ENCODE measurements at places on chromosomes 7 and 10.

GRCh38 chr10:45008524-45009161, 7.9 kb downstream of the ZNF22 start:
- peak; percentile 68 for DNase-seq

- DNase-seq: no peak
Measured at GRCh38 chr10:116124777-116125176, 148.2 kb downstream of the GFRA1 start.

DNA sequence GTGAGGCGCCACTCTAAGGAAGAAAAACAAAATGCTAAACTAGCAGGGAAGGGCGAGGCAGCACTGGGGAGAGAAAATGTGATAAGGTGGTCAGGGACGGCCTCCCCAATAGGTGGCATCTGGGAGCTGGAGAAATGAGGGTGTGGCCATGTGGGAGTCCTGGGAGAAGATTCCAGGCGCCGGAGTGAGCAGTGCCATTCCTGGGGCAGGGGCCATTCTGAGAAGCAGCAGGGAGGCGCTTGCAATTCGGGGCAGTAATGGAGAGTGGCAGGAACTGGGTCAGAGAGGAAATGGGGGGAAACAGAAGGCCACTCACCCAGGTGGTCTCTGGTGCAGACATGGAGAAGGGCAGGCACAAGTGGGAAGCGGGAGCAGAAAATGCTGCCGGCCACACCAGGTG, 61.8 kb upstream of the LRRC18 start:
- DNase-seq: no peak

DNA sequence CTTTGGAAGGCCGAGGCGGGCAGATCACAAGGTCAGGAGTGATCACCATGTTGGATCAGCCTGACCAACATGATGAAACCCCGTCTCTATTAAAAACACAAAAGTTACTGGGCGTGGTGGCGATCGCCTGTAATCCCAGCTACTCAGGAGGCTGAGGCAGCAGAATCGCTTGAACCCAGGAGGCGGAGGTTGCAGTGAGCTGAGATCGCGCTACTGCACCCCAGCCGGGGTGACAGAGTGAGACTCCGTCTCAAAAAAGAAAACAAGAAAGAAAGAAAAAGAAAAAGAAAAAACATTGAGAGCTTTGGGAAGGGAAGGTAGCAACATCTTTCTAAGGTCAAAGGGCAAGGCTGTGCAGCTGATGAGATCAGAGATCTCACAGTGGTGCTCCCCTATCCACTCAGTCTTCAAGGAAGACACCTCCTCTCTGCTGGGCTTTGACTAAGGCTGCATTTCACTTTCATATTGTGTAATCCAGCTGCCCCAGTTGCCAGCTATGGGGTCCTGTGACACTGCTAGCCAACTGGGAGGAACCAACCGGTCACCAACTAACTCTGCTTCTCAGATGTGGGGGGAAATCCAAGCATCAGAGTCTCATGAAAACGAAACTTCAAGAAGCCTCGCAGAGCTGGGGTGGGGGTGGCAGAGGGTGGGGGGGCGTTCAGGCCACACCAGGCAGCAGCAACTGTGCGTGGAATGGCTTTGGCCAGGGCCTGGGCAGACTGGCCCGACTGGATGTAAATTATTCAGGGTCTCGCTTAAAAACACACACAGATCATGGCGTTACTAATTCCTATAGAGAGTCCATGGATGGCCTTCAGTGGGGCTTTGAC, 1.5 kb downstream of the IL15RA start:
- peak; percentile 37 for DNase-seq

- no peak for DNase-seq
Measured at GRCh38 chr10:100899171-100899570, 13.6 kb upstream of the SLF2 start.

- no peak for DNase-seq
Measured at GRCh38 chr10:98062424-98062823, 32.0 kb upstream of the CRTAC1 start.

- DNase-seq: no peak
Measured at GRCh38 chr7:34752929-34753328, 94.9 kb downstream of the NPSR1 start.

GRCh38 chr10:80322158-80322557, 32.7 kb upstream of the MAT1A start:
- DNase-seq: no peak

DNA sequence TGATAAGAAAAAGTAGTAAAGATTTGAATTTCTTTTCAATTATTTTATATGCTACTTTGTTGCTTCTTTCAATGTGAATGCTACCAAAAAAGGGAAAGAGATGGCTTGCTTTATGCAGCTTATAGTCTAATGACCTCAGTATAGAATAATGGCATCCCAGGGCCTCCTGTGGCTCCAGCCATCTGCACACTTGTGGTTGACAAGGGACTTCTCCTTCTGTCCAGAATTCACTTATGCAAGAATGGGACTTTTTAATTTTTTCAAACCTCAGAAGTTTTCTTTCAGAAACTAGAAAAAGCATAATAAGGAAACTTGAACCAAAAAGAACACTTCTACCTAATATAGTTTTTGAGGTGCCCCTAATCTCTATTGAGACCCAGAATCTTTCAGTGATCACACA, 310.9 kb downstream of the CTNNA3 start:
- DNase-seq: no peak

DNA sequence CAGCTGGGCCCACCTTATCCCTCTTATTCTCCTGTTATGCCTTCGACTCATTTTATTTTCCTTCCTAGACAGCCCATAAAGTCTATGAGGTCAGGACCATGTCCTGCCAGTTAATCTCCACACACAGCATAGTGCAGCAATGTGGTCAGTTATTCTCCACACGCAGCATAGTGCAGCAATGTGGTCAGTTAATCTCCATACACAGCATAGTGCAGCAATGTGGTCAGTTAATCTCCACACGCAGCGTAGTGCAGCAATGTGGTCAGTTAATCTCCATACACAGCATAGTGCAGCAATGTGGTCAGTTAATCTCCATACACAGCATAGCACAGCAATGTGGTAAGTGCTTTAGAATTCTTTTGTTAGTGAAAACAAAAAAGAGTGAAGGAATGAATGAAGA, 77.8 kb downstream of the TEX36 start:
- DNase-seq: no peak

GRCh38 chr7:156560075-156560474, 80.5 kb upstream of the RNF32 start:
- no peak for DNase-seq

DNA sequence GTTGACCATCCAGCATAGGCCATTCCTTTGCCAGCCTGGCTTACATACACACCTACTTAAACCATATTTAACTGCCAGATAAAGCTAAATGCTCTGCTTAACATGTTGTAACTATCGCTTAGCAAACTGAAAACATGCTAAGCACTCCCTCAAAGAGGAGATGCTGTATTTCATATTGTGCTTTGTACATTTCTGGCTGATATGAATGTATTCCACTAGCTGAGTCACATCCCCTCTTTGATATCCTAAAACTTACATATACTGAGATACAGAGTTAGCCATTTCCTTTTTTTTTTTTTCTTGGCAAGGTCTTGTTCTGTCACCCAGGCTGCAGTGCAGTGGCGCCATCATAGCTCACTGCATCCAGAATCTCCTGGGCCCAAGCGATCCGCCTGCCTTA, 99.4 kb downstream of the TPST1 start:
- no peak for DNase-seq

DNA sequence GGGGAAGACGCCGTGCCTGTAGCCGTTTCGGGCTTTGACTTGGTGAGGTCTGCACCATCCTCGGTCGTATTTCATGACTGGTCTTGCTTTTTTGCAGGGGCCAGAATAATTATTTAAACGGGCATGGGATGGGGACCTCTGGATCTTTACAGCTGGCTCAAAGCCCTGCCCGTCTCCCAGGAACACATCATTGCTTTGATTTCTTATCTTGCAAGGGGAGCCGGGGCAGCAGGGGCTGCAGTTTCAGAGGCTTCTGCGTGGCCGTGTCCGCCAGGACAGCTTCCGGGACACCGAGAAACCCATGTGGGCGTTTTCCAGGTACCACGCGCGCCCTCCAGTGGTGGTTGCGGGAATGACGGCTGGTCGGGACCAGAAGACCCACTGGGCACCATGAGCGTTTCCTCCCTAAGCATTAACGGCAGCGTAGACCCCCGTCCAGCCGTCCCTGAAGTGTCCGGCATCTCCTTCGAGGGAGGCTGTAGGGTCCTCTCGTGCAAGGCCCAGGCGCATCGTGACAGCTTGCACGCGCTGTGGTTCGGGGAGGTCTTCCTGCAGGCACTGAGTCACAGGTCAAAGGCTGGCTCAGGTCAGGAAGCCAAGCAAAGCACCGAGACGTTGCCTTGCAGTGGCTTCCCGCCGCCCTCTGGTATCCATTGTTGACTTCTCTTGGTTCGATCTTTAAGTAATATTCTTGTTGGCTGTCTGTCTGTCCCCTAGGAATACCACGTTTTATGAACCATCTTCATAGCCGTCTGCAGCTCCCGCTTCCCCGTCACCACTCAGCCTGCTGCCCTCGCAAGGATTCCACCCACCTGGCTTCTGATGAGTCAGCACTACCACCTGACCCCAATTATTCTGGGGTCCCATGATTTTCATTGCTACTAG, 16.2 kb upstream of the ZFAND2A start:
- peak; percentile 19 for DNase-seq

DNA sequence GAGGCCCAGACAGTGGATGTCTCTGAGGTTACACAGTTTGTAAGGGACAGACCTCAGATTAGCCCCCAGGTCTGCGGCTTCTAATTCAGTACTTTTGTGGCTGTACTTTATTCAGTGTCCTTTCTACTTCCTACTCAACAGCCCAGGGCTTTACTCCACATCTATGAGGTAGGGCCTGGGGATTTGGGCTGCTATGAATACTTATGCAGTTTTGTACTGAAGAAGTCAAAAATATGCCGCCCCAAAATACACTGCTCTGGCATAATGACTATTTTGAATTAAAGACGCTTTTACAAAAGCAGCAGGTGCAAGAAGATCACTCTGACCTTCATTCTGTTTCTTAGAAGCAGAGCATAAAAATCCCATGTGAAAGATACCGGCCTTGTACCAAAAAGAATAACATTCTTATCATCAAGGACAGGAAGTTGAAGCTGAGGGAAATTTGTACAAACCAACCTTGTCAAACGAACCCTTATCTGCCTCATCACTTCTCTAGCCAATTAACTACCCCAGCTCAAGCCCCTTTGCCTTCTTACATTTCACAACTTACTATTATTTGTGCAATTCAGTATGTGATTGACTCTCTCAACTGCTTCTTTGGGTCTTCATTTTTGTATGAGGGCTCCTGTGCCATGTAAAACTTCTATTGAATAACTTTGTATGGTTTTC, 26.1 kb upstream of the TRUB1 start:
- no peak for DNase-seq

- DNase-seq: no peak
Measured at GRCh38 chr7:157520249-157520648, 183.4 kb downstream of the DNAJB6 start.

GRCh38 chr10:72625276-72625607, 637 bp downstream of the MICU1 start:
- no peak for DNase-seq

DNA sequence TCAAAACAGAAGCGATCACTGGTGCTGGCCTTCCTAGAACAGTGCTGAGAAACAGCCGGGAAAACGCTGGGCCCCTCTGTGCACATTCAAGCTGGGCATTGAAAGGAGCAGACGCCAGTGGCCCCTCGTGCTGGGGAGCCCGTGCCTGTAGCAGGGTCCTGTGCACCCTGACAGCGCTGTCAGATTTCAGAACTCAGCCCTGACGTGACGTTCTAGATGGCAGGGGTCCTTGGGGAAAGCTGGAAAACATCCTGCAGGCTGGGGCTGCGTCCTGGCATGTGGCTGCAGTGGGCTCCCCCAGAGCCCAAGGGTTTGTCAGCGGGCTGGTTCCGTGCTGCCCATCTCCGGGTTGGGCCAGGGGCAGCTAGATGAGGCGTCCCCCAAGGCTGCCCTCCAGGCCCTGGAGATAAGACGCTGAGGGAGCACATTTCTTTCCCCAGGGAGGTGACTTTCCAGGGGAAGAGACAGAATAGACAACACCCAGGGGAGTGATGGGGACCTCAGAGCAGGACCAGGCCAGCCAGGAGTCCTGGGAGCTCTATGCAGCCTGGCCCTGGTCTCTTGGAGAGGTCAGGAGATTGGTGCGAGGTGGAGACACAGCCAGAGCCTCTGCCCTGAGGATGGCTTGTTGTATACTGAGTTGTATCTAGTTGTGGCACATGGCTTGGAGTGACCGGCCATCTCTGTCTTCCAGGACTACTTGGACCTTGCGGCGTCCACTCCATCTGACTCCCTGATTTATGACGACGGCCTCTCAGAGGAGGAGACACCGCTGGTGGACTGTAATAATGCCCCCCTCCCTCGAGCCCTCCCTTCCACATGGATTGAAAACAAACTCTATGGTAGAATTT, 12.1 kb upstream of the CSGALNACT2 start:
- no peak for DNase-seq

DNA sequence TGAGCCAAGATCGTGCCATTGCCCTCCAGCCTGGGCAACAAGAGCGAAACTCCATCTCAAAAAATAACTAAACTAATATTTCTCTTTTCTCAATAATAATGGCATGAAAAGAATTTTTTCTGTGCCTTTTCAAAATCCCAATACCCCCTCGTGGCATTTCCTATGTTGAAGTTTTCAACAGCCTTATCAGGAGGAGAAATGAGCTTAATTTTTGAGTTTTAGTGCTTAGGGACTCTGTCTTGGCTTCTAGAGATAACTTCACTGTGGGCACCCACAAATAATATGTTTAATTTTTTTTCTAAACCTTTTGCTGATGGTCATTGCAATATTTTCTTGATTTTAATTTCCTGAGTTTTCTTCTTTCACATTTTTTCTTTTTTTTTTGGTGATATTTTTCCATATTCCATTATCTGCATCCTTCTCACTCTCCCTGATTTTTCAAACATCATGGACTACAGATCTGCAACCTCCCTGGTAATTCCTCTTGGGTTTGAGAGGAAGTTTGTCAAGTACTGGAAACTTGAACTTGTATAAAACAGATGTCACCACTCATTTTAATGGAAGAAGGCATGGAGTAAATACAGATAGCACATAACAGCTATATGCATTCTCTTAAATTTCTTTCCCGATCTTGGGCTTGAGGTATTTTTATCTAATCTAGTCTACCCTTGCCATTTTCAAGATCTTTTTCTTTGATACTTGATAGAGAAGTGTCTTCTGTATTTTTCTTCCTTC, 84.0 kb downstream of the KAT6B start:
- DNase-seq: no peak

- DNase-seq: no peak
Measured at GRCh38 chr10:8331387-8331786, 276.9 kb downstream of the GATA3 start.

All from AG09319 (cell line).